ENCODE measurements at places on chromosomes 2 and 18. TPM values are rescaled to one million over a fixed set of nuclear protein-coding genes. Genes with fewer than 3 reads are reported as not detected.

Gene LRRC30
- total RNA-seq = not detected

Gene RAPGEF4
- 60.7 TPM for total RNA-seq

Gene DSC2
- total RNA-seq = 4.2 TPM

Gene NTSR2
- 4.2 TPM for total RNA-seq

Gene DCDC2C
- total RNA-seq = 0.69 TPM

Gene STAMBP
- total RNA-seq = 21.5 TPM

Gene SERPINB10
- total RNA-seq = 0.46 TPM

Gene POTEI
- total RNA-seq = 1.2 TPM

Gene EFR3B
- 72.9 TPM for total RNA-seq

Gene TCF23
- not detected for total RNA-seq

Gene PTPN4
- total RNA-seq = 149 TPM

Gene PLEKHH2
- 7.6 TPM for total RNA-seq

Gene ERMN
- 1.2 TPM for total RNA-seq

Gene CDH19
- total RNA-seq = 0.23 TPM

Gene SLC35F6
- total RNA-seq = 29.8 TPM

Gene LOXHD1
- total RNA-seq = 0.23 TPM

Gene RAB11FIP5
- total RNA-seq = 9.2 TPM

Gene ANXA4
- 7.8 TPM for total RNA-seq

Gene CAVIN2
- total RNA-seq = 5.3 TPM

Gene PNO1
- total RNA-seq = 13.4 TPM

Gene PDE1A
- 34.4 TPM for total RNA-seq

Gene DUSP2
- total RNA-seq = 5.5 TPM

Gene CCBE1
- 5.3 TPM for total RNA-seq

Gene PROC
- 0.92 TPM for total RNA-seq

Gene CDK5R2
- 13.4 TPM for total RNA-seq

Gene CROCC2
- total RNA-seq = 1.4 TPM

Data from diencephalon (tissue), 1 donor.